ENCODE measurements at places on chromosomes 13 and 19.

DNA sequence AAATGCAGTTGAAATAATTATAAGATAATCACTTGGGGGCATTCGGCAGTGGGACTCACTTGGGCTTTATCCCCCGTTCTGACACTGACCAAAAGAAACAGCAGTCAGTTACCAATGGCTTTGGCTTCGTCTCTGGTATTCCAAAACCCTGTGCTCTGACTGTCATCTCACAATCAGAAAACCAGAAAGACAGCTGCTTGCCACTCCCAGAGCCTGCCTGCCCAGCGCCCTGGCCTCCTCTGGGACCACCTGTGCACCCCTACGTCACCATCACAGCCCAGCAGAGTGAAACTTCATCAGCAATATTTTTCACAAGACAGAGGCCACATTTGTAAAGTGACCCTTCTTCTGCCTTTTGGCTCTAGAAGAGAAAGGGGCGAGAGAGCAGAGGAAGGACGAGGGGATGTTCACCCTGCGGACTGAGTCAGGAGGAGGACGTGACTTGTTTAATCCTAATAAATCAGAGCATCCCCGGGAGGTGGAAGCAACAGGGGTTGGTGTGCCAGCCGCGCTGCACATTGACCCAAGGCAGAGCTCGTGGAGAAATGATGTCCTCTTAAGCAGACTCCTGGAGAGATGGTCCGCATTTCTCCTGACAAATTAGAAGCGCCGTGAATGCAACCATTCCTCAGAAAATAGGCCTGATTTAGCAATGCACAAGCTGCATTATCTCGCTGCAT is 397.8 kb upstream of the ZNF507 start:
- no peak for DNase-seq

DNA sequence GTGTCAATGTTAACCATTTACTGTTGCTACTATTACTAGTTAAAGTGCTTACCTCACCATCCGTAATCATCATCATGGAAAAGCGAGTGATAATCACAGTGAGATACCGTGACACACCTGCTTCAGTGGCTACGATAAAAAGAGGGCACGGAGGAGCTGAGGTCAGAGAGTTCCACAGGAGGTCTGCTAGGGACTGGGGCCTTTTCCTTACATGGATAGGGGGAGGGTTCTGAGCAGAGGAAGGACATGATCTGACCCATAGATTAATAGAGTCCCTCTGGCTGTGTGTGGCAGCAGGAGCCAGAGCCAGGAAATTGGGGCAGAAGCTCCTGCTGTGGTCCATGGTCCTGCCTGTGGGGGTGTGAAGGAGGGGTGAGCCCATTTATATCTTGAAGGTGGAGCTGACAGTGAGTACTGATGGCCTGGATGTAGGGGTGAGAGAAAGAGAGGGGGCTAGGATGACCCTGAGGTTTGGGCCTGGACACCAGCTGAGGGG is 136.7 kb downstream of the SIPA1L3 start:
- no peak for DNase-seq

DNA sequence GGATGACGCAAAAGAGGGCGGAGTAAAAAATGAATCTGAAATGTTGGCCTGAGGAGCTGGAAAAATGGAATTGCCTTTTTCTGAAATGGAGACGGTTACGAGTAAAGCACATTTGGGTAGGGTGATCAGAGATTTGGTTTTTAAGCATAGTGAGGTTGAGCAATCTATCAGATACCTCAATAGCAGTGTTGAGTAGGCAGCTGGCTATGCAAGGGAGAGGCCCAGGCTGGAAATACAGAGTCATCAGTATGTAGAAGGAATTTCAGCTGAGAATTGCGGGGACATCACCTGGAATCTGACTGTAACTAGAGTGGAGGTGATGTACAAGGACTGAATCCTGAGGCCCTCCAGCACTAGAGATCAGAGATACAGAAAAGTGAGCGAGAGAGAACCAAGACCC is 224.8 kb downstream of the LMO7 start:
- no peak for DNase-seq

DNA sequence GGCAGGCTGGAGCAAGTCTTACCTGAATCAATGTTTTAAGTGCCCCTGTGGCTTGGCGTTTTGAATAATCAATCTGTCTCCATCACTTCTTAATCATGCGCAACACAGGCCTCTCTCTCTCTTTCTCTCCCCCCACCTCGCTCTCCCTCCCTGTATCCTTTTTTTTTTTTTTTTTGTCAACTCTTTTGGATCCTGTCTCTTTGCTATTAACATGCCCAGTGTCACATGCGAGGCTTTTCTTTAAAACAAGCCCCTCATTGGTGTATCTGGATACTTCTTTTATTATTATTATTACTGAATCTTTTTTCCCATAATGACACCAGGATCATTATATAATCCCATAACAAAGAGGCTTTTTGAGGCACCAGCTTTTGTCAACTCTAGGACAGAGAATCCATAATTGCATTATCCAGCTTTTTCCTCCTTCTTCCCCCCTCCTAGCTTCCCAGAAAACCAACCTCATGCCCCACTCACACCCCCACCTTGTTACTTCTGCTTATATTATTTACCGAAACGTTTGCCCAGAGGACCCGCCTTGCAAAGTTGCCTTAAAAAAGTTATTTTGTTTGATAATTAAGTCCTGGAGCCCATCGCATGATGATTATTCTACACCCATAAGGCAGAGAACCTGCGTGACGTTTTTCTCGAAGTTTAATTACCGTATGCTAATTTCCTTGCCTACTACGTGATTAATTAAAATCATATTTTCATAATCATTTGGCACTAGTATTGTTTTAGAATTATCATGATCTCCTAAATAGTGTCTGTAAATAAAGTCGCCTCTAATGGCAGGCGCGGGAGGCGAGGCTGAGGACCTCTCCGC is 148.1 kb upstream of the ZNF536 start:
- no peak for DNase-seq

DNA sequence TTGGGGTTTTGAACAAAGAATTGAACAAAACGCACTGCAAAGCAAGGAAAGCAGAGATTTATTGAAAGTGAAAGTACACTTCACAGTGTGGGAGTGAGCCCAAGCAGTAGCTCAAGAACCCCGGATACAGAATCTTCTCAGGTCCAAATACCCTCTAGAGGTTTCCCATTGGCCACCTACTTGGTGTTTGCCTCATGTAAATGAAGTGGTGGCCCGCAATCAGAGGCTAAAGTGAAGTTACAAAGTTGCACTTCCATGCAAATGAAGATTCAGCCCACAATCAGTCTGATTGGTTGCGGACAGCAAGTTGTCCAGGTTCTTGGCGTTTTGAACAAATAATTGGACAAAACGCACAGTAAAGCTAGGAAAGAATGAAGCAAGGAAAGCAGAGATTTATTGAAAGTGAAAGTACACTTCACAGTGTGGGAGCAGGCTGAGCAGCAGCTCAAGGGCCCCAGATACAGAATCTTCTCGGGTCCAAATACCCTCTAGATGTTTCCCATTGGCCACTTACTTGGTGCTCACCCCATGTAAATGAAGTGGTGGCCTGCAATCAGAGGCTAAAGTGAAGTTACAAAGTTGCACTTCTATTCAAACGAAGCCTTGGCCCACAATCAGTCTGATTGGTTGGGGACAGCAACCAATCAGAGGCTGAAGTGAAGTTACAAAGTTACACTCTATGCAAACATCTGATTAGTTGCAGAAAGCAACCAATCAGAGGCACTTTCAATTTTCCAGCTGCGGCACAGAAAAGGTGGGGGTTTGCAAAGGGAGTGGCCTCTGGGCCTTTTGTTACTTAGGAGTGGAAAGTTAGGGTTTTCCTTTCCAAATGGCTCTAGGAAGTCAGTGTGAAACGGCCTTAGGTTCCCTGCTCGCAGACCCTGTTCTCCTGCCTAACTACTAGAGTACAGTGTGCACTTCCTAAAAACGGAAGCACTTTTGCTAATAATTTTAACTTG is 4.8 kb upstream of the TM9SF2 start:
- DNase-seq = no peak

All from DMS79 treated with DMSO at 0.1 percent for 48 hours (cell line).